CD4-positive, alpha-beta T cell treated with Interleukin-4 for 1 hour (primary cell): ENCODE measurements at places on chromosomes 2 and 18.

DNA sequence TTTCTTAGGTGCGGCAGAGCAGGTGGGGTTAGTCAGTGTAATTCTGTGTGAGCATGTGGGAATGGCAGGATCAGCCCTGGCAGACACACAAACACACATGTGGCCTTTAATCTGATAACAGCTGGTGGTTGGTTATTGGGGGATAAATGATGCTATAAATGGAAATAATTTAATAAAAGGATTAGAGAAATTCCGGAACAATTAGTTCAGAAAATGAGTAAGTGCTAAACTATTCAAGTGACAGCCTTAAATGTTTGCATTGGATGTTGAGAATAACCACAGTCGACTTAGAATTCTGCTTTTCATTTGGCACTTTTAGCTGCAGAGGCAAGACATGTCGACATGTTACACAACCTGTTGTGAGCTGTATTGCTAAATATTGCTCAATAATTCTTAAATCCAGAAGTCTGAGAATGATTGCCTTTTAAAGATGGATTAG lies 7.2 kb downstream of the SMYD1 start:
- no peak for DNase-seq

- DNase-seq, result no peak
These were observed 206.6 kb upstream of the RBMS1 start for GRCh38 chr2:160700021-160700814.

GRCh38 chr18:70028084-70028483 lies 80.4 kb upstream of the CD226 start:
- DNase-seq, result no peak

- no peak for DNase-seq
These were observed 32.0 kb upstream of the INHBB start for GRCh38 chr2:120313695-120314615.

DNA sequence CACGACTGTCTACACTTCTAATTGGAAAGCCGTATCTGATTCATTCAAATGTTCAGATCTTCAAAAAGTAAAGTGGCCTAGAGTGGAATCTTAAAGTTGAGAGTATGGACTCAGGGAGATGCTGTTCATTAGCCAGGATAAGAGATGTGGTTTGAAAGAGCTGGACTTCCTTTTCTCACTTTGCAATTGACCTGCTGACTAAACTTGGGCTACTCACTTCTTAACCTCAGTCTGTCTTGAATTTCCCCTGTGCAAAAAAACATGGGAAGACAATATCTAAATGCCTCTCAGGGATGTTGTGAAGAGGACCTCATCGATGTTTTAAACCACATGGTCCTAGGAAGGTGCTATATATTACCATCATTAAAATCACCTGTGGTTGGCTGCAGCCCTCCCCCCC lies 64.1 kb downstream of the BCL2 start:
- no peak for DNase-seq

GRCh38 chr2:224983712-224984554 lies 58.3 kb downstream of the DOCK10 start:
- no peak for DNase-seq

- DNase-seq, result no peak
These were observed 99.9 kb upstream of the FN1 start for GRCh38 chr2:215535741-215536140.

DNA sequence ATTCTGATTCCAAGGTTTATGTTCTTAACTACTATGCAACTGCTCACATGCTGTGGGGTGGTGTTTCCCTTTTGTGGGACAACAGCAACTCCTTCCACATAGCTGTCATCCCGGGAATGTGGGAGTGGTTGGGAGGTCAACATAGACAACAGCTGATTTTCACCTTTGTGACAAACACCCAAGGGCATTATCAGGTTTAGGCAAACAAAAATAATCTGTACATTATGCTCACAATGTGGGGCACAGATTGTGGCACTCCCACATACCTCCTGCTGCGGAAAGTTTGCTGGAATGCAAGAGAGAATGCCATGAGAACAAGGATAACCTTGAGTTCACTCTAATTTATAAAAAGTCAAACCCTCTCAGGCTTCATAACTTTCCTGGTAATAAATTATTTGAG lies 582.6 kb downstream of the CNTNAP5 start:
- no peak for DNase-seq

DNA sequence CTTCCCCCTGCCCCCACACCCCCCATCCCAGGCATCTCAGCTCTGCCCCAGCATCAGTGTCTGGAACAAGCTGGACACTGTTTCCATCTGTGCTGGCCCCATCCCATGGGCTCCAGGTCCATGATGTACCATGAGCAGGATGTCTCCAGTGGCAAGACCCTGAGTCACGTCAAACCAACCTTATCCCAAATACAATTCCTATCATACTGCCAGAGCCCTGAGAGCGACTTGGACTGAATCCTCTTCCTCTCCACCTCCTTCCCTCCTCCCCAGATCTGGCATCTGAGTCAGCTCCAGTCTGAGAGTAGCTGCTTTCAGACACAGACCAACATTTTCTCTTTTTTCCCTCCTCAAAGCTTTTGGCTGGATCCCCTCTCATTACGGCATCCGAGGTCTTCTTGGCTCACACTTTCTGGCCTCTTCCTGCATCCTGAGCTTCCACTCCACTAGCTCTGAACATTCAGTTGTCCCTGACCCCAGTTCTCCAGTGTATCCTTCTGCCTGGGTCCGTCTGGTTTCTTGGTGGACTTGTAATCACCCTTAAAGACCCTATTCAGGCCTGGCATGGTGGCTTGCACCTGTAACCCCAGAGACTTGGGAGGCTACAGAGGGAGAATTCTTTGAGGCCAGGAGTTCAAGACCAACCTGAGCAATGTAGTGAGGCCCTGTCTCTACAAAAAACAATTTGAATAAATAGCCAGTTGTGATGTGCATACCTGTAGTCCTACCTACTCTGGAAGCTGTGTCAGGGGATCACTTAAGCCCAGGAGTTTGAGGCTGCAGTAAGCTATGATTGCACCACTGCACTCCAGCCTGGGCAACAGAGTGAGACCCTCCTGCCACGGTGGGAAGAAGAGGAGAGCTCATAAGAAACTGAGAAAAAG lies 68.3 kb downstream of the ACKR3 start:
- DNase-seq, result no peak

DNA sequence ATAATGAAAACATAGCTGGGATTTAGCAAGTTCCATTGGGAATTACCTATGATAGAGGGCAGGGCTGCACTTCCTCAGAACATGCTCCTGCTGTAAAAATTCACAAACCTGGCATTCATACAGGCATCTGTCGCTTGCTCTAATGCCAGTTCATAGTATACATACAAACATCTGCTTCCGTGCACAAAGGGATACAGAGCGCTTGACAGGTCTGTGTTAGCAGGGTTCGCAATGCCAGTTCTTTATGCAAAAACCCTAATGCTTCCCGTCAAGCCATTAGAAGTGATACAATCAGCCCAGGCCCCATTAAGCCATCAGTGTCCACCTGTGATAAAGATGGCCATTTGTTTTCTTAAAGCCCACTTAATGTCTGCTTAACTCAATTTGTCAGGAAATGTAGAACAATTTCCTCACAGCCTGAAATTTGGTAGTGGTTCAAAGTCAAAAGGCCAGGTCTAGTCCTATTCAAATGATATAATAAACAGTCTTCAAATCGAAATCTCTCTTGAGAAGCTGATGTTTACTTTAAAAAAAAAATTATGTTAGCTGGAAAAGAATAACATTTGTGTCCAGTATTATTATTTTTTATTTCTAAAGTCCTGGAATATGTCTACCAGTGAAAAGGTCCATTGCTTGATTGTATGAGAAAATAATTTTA lies 556.3 kb downstream of the ARHGAP15 start:
- no peak for DNase-seq

- DNase-seq, result peak; percentile 40
These were observed 12.7 kb downstream of the DGUOK start for GRCh38 chr2:73939419-73939818.

- DNase-seq, result no peak
These were observed 487.2 kb upstream of the RAB12 start for GRCh38 chr18:8121942-8122480.

GRCh38 chr2:195471163-195471562 lies 185.9 kb upstream of the SLC39A10 start:
- no peak for DNase-seq

GRCh38 chr2:3189961-3190360 lies 187.7 kb downstream of the EIPR1 start:
- no peak for DNase-seq

DNA sequence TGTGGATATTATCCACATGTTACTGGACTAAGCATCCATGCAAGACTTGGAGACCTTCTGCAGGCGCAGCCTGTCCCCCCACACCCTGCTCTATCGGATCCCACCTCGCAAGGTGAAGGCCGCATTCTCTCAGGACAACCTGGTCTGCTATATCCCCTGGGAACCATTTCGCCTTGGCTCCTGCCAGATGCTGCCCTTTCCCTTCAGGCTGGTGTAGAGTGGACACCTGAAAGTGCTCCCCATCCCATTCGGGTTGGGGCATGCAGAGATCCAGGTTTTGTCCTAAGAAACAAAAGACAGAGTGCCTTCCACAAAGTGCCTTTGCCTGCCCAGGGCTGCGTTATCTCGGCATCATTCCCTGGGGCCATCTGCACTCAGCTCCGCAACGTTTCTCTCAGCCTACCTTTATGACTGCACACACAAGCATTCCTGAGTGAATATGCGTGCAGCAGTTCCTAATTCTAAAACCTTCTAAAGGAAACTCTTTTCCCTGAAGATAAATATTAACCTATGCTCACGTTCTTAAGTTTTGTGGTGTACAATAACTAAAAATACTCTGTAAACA lies 20.5 kb downstream of the FHL2 start:
- DNase-seq, result no peak

- DNase-seq, result no peak
These were observed 23.4 kb downstream of the ZAP70 start for GRCh38 chr2:97736608-97737330.

DNA sequence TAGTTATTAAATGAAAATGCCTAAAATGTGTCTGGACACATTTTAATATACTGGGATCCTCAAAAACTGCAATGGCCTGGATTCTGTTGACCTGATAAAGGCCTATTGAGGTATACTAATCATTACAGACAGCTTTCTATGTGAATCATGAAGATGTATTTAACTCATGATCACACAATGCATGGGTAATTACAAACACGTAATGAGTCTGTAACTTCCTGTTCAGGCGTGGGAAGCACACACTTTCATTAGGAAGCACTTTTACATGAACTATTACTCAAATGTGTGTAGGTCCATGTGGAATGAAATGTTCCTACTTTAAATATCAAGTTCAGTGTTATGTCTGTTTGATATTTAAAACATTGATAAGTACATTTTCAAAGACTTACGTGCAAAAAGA lies 108.7 kb downstream of the NCKAP5 start:
- no peak for DNase-seq

DNA sequence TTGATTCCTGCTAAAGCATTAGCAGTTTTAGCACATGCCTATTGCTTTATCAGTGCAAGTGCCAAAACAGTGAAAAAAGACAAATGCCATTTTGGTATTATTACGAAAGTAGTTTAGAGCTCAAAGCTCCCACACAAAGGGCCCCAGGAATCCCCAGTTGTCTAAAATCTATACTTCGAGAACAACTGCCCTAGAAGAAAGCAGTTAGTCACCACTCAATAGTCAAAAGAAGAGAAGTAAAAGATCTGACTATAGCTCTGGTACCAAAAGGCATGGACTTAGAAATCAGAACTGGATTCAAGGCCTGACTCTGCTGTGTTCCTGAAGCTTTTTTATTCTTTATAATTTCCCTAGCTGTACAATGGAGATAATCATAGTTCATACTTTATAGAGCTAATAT lies 21.8 kb downstream of the SCN3A start:
- DNase-seq, result no peak

DNA sequence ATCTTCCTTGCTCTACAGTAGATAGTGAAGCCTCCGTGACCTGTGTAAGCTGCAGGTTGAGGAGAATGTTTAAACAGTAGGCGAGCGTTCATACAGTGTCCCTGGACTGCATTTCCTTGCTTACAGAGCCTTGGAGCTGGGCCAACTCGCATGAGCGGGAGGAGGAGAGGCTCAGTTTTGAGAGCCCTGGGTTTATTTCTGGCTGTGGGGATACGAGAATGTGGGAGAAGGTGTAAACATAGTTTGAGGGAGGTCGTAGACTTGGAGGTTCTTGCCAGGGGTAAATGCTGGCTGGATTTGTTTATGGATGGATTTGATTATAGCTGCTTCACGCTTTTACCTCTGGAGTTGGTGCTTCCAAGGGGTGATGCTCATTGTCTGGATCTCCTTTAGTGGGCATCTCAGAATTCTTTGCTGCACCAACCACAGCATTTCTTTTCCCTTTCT lies 20.8 kb downstream of the CRIM1 start:
- DNase-seq, result no peak

DNA sequence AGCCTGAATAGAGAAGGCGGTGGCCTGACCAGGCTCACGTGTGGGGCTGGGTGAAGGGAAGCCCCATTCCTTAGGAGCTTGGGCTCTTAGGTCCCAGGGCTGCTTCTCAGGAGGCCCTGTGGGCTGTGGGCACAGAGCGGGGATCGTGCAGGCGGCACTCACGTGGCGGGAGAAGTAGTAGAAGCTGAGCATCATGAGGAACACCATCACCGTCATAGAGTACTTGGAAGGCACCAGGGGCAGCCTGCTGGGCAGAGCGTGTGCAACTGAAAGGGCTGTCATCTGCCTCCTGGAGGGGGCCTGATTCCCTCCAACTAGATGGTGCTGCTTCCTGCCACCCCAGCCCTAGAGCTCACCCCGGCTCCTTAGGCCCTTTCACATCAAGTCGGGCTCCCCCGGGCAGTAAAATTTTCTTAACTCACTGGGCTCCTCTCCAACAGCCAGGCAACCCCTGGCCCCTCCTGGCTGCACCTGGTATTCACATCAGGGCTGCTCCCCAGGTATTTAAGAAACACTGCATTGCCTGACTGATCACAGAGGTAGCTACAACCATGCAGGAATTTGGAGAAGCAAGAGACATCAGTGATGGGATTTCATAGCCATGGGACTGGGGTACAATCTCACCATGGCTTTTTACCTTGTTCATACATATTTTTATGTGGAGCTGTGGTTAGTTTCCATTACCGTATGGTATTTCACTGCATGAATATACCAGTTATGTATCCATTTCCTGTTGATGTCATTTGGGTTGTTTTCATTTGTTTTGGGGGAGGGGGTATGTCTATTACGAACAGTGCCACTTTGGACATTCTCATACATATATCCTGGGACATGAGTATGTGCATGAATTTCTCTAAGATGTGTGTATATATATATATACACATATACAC lies 32.9 kb downstream of the CENPO start:
- DNase-seq, result no peak

GRCh38 chr2:99079226-99079625 lies 62.3 kb upstream of the C2orf15 start:
- DNase-seq, result no peak

- DNase-seq, result no peak
These were observed 11.3 kb downstream of the CYP26B1 start for GRCh38 chr2:72136331-72136730.
